ENCODE measurements at places on chromosomes 6 and 20.

GRCh38 chr20:5221061-5221430, 94.2 kb downstream of the CDS2 start:
- DNase-seq, result no peak

DNA sequence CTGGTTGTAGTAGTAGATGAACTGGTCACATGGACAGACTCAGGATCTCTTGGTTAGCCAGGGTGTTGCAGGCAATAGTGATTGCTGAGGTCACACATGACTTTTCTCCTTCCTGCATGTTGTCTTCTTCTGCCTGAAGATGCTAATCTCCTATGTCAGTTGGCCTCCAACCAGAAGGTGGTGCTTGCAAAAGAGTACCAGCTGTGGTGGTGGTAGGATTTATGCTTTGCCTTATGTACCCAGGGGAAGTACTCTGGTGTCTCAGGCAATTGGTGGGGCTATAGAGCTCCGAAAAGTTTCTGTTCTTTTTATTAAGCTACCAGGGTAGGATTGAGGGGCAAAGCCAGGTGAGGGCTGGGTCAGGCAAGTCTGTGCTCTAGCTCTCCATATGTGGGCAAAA, 98.5 kb downstream of the CARMIL1 start:
- no peak for DNase-seq

DNA sequence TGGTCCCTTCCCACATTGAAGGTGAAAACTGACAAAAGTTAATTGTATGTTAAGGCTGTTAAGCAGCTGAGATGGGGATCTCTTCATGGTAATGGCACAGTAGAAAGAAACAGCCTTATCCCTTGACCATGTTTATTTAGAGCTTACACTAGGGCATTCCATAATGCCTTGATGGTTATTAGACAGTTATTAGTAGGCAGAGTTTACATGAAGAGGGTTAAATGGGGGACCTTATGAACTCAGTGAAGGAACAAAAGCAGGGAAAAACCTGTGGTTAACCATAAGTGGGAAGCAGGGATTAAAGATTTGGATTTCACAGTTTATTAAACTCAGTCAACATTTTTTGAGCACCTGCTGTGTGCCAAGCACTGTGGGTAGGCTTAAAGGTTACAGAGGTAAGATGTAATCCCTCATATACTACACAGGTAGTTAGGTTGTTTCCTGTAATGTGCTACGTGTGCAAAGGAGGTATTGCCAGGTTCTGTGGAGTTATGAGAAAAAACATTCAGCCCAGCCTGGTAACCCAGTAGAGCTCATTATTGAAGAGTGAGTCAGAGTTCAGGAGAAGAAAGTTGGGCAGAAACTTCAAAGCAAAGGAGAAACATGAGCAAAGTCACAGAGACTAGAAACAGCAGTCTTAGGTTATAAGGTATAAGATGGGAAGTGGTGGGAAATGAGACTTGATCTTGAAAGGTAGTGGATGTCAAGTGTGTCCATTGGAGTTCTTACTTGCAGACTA, 32.3 kb upstream of the GNRH2 start:
- DNase-seq, result no peak

DNA sequence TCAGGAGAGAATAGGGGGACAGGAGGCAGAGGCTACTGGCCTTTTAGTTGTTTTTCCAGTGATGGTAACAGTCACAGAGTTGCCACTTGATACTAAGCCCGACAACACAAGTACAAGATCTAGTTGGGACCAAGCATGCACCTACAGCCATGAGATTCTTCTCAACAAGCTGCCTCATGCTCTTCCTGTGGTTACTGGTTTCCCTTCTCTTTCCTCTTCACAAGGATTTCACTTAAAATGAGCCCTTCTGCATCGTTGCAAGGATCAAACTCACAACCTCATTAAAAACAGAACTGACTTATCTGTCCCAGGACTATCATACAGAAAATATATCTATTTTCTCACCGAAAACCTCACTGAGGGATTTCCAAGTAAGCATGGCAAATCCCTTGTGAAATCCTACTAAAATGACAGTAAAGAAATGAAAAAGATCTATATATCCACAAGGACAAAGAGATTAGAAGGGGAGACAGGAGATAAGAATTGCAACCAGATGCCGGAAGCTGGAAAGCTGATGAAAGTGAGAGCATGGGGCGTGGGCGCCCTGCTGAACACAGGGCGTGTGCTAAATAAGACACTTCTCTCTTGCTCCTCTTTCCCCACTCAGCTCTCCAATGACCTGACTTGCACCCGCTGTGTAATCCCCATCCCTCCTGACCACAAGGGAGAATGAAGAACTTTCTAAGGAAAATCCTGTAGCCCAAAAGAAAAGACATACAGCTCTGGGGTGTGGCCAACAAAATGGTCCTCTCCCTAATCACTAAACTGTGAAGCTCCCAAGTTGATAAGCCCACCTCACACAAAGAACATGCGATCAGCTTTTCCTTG, 13.4 kb downstream of the MTFR2 start:
- no peak for DNase-seq

DNA sequence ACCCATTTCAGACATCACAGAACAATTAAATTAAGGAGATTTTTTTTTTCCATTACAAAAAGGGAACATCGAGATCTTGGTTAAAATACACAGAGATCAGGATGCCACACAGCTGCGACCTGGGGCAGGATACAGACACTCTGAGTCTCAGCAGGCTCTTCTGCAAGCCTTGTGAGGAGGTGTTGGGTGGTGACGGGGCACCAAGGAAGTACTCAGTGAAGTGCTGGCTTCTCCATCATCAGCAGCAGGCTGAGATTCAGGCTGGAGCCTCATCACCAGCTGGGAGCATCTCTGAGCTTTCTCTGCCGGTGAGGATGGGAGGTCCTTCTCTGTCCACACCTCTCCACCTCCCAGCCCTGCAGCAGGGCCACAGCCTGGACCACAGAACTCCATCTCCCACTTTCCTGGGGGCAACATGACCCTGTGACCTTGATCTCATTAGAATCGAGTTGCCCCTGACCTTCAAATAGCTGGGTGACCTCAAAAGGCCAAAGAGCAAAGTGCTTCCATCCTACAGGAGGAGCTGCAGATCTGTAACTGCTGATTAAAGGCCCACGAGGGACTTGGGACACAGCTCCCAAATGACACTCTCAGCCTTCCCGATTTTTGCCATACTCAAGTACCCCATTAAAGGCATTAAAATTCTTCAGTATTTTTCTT, 16.0 kb downstream of the PMEPA1 start:
- no peak for DNase-seq

DNA sequence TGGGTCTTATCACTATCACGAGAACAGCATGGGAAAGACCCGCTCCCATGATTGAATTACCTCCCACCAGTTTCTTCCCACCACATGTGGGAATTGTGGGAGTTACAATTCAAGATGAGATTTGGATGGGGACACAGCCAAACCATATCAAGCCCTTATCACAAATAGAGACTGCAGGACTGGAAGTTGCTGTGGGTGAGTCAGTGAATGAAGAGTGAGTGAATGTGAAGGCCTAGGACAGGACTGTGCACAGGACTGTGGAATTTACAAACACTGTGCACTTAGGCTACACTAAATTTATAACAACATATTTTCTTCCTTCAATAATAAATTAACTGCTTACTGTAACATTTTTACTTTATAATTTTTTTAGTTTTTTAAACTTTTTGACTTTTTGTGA, 30.2 kb upstream of the BCAS1 start:
- DNase-seq, result no peak

GRCh38 chr20:33993576-33994221, at the start of gene RALY:
RALY (plus strand) TSS chr20:33993911; CDS start chr20:34072075, 78,164 bp downstream.
- DNase-seq, result peak; percentile 91

DNA sequence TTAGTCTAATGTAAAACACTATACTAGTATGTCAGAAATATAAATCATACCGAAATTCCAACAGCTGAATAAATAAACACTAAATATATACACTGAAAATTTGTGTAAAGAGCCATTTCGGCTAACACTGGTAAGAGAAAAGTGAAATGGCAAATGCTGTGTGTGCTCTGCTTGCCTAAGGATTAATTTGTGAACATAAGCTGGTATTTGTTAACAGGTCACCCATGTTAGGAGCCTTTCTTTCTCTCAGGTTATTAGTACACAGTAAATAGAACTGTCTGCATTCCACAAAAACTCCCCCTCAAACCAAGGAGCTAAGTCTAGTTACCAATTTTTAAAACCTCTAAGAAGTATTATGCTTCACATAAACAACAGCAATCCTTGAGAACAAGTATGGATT, 27.0 kb downstream of the ELOVL5 start:
- no peak for DNase-seq

DNA sequence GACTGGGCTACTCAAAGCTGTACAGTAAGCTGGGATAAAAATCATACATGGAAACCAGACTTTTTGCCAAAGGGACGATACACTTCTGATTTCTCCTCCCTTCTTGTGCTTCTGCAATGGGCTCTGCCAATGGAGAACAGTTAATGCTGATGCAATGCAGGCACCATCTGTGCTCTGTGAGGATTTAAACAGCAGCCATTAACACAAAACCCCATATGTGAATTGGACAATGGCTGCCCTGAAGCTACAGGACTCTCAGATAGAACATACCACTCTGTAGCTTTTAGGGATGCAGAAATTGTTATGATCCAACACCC, 71.9 kb downstream of the GJA10 start:
- no peak for DNase-seq

GRCh38 chr6:115601064-115601463, 459.6 kb downstream of the FRK start:
- no peak for DNase-seq

- no peak for DNase-seq
These were observed 12.8 kb upstream of the MDFI start for GRCh38 chr6:41625442-41625841.

- DNase-seq, result no peak
These were observed 530.3 kb downstream of the RFPL4B start for GRCh38 chr6:112877134-112878100.

DNA sequence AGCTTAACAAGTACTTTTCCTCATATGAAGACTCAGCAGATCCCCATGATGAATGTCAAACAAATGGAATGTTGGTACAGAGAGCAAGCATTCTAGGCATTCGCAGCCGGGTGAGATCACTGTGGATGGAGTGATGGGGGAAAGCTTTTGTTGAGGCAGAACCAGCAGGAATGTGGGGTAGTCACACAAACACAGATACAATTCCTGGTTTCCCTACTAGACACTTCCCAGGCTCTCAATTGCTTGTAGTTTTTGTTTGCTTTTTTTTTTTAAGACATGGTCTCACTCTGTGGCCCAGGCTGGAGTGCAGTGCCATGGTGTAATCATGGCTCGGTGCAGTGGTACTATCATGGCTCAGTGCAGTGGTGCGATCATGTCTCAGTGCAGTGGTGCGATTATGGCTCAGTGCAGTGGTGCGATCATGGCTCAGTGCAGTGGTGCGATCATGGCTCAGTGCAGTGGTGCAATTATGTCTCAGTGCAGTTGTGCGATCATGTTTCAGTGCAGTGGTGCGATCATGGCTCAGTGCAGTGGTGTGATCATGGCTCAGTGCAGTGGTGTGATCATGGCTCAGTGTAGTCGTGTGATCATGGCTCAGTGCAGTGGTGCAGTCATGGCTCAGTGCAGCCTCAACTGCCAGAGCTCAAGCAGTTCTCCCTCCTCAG, 15.4 kb upstream of the IER3 start:
- DNase-seq, result no peak

Data from cortex of kidney (tissue), 1 donor.